ENCODE measurements at places on chromosomes 1 and 21.

- no peak for DNase-seq
Observed at GRCh38 chr1:20431176-20431460, 54.9 kb downstream of the CAMK2N1 start.

- no peak for DNase-seq
Observed at GRCh38 chr1:181490740-181491712, 7.7 kb downstream of the CACNA1E start.

GRCh38 chr21:15211491-15212133, 146.8 kb upstream of the NRIP1 start:
- DNase-seq: no peak

DNA sequence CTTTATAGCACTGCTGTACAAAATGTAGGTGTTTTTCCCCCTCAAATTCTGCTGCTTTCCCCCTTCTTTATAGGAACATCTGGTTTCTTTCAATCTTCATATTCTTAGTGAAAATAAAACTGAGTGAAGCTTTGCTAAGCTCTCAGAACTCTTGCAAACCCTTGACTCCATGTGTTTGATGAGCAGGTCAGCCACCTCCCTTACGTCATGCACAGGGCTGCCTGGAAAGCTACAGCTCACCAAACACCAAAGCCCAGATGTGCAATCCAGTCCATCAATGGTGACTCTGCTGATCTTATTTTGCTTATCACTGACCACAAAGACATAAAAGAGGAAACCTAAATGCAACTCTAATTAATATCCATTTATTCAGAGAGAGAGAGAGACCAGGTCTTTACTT, 5.5 kb downstream of the CACNA1E start:
- no peak for DNase-seq

DNA sequence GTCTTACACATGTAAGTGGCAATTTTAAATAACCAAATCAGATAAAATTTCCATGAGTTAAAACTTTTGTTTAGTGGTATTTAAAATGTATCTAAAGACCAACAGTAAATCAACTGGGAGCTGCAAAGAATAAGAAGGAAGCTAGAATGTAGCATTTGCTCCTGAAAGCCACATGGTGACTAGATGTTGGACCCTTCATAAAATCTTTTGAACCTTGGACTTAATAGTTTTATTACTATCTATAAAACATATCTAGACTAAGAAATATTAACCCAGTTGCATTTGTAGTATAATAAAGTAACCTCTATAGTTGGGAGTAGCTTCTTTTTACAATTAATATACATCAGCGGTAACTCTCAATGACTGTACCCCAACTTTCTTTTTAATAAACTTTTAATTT, 72.1 kb downstream of the UBE4B start:
- DNase-seq: no peak
